Effector memory CD8-positive, alpha-beta T cell (primary cell): ENCODE measurements at places on chromosomes 2 and 18.

- no peak for DNase-seq
Observed at GRCh38 chr2:213429516-213429915, 145.3 kb downstream of the SPAG16 start.

- no peak for DNase-seq
Observed at GRCh38 chr2:224569654-224570053, 15.5 kb downstream of the CUL3 start.

GRCh38 chr2:83461135-83461534, 997.9 kb downstream of the SUCLG1 start:
- no peak for DNase-seq

GRCh38 chr2:232892221-232892620, 22.2 kb downstream of the SNORC start:
- no peak for DNase-seq

DNA sequence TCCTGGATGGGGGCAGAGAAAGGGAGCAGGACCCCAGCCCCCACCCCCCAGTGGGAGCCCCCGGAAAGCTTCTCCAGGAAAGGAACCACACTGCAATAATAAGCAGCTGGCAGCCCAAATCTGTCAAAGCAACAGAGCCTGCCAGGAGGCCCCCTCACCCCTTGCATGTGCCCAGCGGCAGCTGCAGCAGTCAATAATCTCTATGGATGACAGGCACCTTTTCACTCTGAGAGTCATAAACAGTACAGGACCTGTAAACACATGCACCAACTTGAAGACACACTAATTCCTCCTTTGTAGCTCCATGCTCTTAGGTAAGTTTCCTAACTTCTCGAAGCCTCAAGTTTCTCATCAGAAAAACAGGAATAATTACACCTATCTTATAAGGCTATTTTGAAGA, 26.2 kb upstream of the KDM3A start:
- DNase-seq: no peak

DNA sequence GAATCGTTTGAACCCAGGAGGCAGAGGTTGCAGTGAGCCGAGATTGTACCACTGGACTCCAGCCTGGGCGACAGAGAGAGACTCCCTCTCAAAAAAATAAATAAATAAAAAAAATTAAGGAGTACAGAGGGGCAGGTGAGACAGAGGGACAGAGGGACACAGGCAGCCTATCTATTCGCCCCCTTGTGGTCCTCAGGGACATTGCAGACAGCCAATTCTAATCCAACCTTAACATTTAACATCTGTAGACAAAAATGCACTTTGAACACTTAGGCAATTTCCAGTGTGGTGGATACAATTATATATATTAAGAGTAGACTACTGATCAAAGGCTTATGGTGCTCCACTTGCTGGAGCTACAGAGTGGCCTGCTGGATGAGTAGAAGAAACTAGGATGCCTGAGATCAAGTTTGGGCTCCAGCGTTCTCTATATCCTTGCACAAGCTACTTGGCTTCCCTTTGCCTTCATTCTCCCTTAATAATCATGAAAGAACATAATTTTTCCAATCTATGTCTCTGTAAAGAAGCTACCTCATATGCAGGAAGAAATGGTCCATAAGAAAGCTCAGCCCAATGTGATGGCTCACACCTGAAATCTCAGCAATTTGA, 8.2 kb upstream of the SMARCAL1 start:
- DNase-seq: peak; percentile 42

DNA sequence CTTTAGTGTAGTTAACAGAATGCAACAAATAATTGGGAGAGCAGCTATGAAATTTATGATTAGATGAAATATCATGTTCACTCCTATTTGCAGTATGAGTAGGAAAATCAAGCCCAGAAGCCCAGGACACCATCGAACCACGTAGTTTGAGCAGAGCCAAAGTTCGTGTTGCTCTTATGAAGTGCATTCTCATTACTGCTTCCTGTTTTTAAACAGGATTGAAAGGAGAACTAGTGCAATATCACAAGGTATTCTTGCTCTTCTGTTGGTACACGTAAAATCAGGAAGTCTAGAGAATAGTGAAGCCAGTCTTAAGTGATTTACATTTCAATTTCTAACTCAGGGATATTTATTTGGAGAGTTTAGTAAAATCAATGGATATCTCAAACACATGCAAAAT, 21.1 kb downstream of the ARHGAP15 start:
- DNase-seq: no peak

- no peak for DNase-seq
Observed at GRCh38 chr2:182717416-182717815, 1.4 kb downstream of the DNAJC10 start.
